ENCODE measurements at places on chromosomes 5 and 9.

DNA sequence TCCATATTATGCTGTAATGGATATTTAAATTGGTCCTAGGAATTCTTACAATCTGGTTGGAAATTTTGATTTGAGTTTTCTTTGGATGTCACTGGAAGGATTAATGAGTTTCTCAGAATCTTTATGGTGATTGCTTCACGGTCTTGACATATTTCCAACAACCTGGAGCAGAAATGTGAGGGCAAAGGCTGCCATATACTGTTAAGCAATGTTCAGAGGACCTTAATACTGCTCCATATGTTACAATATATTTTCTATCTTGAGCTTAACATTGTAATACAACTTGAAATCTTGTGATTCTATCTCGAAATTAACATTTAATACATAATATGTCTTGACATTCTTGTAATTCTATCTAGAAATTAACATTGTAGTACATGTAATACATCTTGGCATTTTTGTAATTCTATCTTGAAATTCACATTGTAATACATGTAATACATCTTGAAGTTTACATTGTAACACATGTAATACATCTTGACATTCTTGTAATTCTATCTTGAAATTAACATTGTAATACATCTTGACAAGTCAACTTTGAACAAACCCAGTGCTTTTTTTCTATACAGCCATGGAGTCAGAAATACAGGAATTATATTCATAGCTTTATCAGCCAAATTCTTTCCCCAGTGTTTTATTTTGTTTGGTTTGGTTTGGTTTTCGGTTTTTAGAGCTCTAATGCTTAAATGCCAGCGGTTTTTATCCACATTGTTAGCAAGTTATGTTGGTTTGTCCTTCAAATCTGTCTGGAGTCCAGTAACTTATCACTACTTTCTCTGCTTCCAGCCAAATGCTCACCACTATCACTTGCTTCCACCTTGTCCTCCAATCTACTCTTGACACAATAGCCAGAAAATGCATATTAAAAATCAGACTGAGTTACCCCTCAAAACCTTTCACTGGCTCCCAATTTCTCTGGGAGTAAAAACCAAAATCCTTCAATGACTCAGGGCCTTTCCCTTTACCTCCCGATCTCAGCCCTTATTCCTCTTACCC lies 3.0 kb upstream of the TUT7 start:
- no peak for DNase-seq

GRCh38 chr9:136010615-136011361 lies 49.6 kb upstream of the UBAC1 start:
- DNase-seq = no peak

DNA sequence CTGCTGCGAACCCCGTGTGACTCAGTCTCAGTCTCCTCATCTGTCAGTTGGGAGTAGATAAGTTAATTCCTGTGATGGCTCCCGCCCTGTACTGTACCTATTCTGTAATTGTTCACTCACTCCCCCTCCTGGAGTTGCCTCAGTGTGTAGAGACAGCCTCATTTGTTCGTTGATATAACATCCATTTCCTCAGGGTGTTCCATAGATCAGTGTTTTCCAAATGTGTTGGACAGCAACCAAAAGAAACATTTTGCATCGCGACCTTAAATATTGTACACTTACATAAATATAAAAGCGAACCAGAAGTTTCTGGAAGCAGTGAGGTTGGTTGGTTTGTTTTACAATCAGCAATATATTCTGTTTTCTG lies 698 bp downstream of the NFX1 start:
- no peak for DNase-seq

- DNase-seq = no peak
These were observed 70.5 kb downstream of the APBA1 start for GRCh38 chr9:69601698-69602097.

GRCh38 chr5:76175821-76176403 lies 92.7 kb downstream of the SV2C start:
- no peak for DNase-seq

- no peak for DNase-seq
These were observed 68.9 kb downstream of the BOD1 start for GRCh38 chr5:173547579-173547978.

DNA sequence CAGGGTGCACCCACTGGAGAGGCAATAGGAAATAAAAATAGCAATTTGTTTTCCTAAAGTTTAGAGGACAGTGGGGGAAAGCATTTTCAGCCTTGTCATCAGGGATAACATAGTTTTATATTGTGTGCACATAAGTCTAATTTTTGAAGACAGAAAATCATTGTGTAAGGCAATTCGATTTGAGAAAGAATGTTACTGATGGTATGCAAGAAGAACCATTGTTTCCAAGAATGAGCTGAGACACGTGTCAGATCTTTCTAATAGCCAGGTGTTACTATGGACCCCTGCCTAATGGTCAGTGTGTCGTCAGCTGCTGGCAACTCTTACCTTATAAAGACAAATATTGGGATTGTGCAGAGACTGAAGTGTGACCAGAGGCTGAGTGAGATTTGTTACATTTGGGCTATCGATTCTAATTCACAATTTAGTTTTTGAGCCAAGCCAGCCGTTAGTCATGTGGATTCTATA lies 67.1 kb upstream of the PPP2R2B start:
- DNase-seq = no peak

- no peak for DNase-seq
These were observed 130.5 kb upstream of the HAND1 start for GRCh38 chr5:154608531-154609011.

DNA sequence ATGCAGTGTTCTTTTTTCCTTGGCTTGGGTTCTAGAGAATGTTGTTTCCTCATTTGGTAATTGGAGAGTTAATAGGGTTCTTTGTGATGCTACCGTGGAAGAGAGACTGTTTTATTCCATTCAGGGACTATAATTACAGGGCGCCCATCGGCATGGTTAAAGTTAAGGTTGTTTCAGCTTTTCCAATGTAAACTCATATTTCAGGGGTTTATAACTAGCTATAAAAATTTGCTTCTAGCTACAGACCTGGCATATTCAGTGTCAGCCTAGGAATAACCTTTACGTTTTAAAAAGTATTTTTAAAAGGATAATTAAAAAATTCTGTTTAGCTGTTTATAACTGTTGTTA lies 99.1 kb downstream of the AOPEP start:
- DNase-seq = no peak

DNA sequence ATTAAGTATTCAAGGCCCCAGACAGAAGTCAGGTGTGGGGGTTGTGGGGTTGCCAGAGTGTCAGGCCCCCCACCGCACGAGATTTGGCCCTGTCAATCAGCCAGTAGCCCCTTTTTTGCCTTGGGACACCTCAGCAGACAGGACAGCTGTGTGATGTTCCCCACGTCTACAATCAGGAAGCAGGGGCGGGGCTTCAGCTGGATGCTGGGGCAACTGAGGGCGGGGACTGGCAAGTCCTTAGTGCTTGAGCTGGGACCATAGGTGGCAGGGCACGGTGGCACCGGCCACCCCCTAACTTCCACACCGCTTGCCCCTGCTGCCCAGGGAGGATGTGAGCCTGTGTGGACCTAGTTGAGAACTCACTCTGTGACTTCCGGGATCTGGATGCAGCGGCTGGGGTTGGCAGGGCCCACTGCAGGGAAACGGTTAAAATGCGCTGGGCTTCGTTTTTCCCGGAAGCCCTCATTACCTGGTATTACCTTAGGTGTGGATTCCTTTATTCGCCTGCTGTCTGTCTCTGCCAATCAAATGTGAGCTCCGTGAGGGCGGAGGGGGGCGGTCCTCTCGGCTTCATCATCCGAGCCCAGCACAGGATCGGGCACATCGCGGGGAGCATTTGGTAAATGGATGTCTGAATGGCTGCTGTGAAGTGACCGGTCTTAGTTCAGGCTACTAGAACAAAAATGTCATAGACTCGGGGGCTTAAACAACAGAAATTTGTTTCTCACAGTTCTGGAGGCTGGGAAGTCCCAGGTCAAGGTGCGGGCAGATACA lies 7.5 kb upstream of the GTF3C5 start:
- DNase-seq = peak; percentile 47

GRCh38 chr9:107025260-107026035 lies 162.5 kb downstream of the ZNF462 start:
- DNase-seq = no peak

- DNase-seq = peak; percentile 33
These were observed 1.4 kb downstream of the PTGR1 start for GRCh38 chr9:111597852-111598732.

DNA sequence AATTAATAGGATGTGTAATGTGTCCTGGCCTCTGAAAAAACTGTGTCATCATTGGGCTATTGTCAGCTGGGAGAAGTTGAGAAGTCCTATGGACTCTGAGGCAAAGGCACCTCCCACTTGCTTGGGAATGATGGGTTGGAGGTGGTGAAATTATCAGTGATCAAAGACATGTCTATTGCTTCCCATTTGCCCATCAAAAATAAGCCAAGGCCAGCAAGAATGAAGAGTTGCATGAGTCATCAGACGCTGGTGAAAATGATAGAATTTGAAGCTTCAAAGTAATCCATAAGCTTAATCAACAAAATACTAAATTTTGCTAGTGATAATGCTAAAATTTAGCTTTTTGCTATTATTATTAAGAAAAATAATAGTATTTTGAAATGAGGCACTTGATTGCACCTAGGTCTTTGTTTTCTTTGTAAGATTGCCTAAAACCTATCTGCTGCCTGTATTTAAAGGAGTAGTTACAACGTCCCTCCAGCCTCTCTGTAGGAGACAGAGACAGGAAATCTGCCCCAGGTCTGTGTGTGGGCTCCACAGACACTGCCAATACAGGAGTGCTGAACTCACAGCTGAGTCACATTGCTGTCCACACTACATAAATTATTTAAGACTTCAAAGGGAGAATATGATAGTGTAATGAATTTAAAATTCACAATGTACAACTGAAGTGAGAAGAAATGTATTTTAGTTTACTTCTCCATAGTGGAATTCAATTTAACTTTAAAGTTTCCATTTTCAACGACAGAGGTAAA lies 48.4 kb upstream of the APC start:
- no peak for DNase-seq

DNA sequence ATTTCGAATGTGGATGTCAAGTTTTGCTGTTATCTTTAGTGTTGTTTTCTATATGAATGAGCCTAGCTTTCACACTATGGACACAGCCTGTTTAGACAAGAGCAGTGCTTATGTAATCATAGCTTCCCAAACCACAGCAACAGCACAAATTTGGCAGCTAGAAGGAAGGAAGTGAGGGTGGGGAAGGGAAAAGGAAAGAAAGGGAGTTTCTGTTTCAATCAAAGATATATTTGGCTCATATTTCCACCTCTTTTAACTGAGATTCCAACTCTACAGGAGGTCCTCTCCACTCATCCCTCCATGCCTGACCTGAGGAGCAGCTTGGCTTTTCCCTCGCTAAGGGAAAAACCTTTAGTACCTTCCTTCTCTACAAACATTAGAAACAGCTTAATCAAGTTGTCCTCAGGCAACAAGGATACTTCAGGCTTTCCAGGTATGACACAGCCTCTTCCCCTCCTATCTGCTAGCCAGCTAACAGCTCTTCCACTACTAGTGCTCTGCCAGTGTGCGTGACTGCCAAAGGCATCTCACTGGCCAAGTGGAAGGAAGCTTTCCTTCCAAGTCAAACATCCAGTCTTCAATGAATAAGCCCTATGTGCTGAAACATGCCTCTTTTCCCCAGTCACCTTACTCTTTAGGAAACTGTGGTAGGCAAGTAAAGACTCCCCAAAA lies 268.6 kb upstream of the PTGER4 start:
- DNase-seq = no peak

DNA sequence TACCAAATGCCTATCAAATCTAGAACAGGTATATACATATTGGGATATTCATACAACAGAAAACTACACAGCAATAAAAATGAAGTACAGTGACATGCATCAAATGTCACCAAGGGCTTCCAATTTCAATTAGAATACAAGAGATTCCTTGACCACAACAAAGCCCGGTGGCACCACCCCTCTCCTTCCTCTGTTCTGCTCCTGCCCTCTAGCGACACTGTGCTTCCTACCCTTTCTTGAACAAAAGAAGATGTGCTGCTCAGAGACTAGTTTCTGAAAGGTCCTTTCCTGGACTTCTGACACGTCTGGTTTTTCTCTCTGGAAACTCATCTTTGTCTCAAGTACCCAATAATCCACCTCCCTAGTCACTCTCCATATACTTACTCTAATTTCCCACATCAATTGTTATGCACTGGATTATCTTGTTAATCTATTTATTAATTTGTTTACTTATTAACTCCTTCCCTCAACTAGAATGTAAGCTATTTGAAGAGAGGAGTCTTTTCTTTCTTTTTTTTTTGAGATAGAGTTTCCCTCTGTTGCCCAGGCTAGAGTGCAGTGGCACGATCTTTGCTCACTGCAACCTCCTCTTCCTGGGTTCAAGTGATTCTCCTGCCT lies 70.4 kb upstream of the CTSV start:
- DNase-seq = no peak

DNA sequence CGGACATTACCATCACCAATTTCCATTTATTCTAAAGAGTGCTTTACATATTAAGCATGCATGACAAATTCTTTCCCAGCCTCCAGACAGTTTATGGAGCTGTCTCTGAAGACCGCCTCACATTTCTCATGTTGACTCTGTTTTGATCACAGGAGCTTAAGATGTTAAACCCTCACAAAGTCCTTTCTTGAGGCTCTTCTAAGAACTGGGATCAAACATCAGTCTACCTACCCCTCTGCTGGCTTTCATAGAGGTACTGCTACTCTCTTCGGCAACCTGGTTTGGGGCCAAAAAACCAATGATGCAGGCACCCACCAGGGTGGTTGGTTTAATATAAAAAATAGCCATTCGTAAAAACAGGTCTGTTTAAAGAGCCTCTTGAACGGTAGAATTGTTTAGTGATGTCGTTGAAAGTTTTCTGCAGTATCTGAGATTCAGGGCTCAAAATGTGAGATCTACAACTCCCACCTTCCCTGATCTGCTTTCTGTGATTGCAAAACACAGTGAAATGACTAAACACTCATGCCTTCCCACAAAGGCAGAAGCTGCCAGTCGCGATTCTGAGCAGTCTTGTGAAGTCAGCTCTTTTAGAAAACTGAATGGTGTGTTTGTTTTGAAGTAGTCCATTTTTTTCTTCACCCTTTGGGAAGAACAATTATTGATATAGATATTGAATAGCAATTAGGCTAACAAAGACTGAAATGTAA lies 3.5 kb downstream of the RXFP3 start:
- DNase-seq = no peak

- DNase-seq = no peak
These were observed 75.7 kb upstream of the SAP30L start for GRCh38 chr5:154370119-154370518.

DNA sequence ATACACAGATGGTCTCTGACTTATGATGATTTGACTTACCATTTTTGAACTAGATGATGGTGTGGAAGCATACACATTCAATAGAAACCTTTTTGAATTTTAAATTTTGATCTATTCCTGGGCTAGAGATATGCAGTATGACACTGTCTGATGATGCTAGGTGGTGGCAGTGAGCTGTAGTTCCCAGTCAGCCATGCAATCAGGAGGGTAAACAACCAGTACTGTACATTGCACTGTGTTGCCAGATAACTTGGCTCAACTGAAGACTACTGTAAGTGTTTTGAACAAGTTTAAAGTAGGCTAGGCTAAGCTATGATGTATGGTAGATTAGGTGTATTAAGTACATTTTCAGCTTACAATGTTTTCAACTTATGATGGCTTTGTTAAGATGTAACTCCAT lies 859.1 kb upstream of the ARRDC3 start:
- no peak for DNase-seq

- DNase-seq = no peak
These were observed 111.6 kb upstream of the SHB start for GRCh38 chr9:38180656-38181055.

GRCh38 chr5:160742446-160742845 lies 109.6 kb downstream of the ATP10B start:
- DNase-seq = no peak

Measured in bone marrow (tissue), 2 donors.